ENCODE measurements at places on chromosomes 5 and 9.
A peak's percentile ranks its signal among the peaks of the same experiment; 100 is the strongest.

- peak; percentile 33 for DNase-seq
Observed at GRCh38 chr5:32390819-32391591, 53.5 kb downstream of the ZFR start.

- DNase-seq, result no peak
Observed at GRCh38 chr9:13364271-13365000, 84.9 kb upstream of the MPDZ start.

DNA sequence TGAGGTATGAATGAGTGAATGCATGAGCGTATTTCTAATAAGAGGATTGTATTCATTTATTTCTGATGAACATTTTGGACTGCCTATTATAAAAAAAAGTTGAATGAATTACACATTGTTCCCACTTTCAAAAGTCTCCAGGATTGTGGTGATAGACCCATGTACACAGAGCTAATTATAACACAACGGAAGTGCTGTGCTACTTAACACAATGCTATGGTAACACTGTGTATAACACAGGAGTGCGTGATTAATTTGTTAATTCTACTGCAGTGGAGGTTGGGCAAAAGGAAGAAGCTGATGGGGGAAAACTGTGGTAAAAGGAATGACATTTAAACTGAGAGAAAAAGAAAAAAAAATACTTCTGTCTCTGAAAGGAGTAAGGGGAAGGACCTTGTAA, 147.8 kb upstream of the MEF2C start:
- no peak for DNase-seq

DNA sequence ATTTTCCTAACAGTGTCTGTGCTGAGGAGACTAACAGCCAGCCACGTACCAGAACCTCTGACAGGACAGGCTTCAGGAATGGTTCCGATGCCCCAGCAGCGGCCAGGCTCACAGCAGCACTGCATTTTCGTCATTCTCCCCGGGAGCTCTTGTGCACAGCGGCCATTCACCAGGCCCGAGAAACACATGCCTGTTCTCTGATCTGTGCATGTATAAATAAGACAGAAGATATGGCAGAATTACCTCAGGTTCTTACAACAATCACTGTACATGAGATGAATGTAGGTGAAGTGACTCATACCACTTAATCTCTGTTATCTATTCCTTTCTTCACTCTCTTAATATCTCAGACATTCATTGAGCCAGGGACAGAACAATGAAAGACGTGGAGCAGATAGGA, 143.0 kb downstream of the FBN2 start:
- no peak for DNase-seq

- no peak for DNase-seq
Observed at GRCh38 chr9:138015021-138015829, 137.6 kb downstream of the CACNA1B start.

GRCh38 chr5:135215617-135216470, 181.8 kb upstream of the PITX1 start:
- DNase-seq, result no peak

DNA sequence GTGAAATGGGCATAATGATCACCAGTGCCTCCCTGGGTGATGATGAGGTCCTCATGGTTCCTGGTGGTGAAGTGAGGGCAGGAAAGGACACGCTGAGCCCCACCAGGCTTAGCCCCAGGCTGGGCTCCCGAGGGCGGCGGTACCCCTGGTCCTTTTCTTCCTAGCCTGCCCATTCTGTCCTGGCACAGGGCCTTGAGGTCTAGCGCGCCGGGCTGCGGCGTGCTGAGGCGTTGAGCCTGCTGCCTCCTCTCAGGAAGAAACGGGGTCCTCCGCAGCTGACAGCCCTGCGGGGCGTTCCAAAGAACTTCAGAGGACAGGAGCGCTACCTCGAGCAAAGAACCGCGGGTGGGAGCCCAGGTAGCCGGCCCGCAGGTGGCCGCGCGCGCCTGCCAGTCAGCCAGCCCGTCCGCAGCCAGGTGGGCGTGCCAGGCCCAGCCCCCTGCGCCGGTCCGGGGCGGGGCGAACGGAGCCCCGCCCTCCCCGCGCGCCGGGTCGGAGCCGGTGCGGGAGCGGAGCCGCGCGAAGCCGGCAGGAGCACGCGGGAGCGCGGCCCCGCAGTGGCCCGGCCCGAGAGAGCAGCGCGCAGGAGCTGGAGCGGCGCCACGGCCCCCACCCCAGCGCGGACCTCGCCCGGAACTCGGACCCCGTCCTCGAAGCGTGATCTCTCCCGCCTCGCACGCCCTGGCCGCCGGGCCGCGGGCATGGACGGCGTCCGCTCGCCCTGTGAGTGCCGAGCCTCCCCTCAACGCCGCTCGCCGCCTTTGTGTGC, at the start of gene WNK2:
Gene WNK2, plus strand, starts transcription at position 477 of the 769 bp plus-strand sequence. CDS start 791 bp downstream, outside the sequence.
- peak; percentile 46 for DNase-seq

DNA sequence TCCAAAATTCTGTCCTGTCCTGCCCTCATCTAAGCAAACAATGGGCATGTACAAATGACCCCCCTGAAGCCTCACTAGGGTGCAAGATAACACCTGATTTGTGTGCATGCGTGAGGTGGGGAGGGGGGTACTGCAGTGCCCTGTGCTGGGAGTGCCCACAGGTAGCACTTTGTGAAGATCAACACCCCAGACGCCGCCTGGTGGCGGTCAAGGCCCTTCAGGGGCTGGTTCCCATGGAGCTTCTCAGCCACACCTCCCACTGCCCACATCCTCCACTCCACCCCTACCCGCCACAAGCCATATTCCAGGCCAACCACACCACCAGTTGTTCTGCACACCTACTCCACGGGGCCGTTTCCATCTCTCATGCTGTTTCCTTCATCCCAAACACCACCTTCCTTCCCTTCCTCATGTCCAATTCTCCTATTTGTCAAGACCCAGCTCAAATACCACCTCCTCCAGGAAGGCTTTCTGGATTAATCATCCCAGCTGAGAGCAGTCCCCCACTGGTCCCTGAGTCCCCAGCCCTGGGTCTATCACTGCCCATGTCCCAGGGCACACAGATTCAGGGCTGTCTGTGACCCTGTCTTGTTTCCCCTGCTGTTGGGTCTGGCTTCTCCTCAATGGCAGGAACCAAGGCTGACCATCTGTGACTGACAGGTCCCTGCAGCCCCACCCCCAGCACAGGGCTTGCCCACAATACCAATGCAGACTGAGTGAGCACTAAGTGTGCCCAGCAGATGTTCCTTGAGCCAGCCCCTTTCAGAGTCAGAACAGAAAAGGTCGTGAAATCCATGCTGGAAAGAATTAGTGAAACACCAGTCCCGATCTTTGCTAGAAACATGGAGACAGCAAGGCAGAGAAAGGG, 178.4 kb downstream of the PAX5 start:
- DNase-seq, result peak; percentile 53

DNA sequence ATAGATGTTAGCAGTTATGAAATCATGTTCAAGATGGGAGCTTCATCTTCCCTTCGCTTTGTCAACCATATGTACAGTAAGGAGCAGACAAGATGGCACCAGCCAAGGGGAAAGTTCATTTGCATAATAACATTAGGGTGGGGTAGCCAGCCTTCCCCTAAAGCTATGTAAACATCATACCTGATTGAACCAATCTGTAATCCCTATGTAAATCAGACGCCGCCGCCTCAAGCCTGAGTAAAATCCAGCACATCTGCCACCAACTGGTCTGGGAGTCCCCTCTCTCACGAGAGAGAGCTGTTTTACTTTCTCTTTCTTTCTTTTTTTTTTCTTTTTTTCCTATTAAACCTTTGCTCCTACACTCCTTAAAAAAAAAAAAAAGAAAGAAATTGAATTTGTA, 30.8 kb upstream of the REEP2 start:
- peak; percentile 5 for DNase-seq

GRCh38 chr9:125908136-125908535, 161.0 kb downstream of the PBX3 start:
- DNase-seq, result no peak

GRCh38 chr9:120708526-120709224, 5.6 kb downstream of the MEGF9 start:
- DNase-seq, result no peak

DNA sequence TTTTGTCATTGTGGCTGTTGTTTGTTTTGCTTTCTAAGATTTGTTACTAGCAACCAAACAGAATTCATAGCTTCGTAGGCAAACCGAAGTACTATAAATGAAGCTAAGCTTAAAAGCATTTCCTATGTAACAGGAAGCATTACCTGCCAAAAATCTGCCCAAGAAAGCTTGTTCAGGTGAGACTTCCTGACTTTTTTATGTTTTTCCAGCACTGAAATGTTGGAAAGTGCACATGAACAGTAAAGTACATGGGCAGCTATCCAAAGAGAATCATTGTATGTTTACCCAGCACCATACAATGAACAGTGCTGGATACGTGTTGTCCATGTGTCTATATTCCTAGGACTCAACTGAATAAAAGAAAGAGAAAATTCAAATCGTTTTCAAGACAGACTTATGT, 247.1 kb downstream of the NFIB start:
- DNase-seq, result no peak

- DNase-seq, result no peak
Observed at GRCh38 chr5:54175-54730, 37.7 kb upstream of the PLEKHG4B start.

GRCh38 chr9:134178394-134178767, 14.0 kb upstream of the RNU6ATAC start:
- DNase-seq, result no peak

DNA sequence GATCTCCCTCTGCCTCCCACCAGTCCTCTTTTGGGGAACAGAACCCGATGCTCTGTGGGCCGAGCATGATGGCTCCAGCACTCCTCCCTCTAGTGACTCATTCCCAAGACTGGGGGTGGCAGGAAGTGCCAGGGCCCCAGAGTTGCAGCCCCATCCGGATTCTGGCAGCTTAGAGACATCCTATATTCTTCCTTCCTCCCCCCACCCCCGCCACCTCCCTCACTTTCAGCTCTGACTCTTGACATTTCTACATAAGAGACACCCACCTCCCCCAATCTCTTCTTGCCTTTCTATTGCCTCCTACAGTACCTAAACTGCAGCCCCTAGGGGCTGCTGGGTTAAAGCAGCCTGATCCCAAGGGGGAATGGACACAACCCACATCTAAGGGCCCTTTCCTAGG, 47.1 kb upstream of the MATR3 start:
- DNase-seq, result peak; percentile 43

DNA sequence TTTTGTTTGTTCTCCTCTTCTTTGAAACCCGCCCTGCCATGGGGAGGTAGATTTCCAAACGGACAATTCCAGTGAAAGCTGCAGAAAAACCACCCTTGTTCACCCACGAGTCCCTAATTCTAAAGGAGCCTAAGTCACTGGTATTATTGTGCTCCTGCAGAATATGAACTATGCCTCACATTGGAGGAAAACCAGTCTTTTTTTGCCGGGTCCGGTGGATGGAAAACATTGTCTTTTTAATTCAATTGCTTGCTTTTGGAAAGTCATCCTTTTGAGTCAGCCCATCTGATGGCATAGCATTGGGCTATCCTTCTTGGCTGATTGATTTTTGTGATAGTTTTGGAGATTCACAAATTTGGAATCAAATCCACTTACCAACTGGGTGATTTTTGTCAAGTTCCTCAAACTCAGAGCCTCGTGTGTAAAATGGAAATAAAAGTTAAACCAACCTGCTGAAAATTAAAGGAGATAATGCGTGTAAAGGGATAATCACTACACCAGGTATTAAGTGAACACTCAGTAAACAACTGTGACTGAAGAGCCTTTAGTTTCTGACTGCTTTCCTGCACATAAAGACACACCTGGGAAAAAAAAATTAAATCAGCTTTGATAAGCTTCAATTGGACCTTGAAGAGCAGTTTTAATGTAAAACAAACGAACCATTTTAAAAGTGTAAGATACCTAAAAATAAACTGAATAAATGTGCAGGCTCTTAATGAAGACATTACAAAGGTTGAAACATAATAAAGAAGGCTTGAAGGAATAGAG, 780 bp upstream of the CCNJL start:
- no peak for DNase-seq

DNA sequence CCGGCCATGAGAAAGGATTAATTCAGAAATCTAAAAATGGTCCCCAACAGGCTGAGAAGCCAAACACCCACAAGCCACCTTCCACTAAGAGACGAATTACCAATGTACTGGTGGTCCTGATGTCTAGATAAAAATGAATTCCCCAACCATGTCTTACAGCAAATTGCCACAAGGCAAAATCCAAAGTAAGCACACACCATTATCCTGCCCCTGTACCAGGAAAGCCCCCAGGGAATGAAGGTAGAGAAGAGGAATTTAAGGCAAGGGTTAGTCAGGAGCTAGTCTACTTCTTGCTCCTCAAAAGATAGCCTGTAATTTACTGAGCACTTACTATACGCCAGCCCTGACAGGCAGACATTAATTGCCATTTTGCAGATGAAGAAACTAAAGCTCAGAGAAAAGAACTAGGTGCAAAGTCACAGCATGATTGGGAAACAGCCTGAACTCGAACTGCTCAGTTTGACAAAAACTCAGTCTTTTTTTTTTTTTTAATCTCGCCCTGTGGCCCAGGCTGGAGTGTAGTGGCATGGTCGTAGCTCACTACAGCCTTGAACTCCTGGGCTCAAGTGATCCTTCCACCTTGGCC, 64.3 kb downstream of the RAPGEF1 start:
- DNase-seq, result no peak

- DNase-seq, result peak; percentile 18
Observed at GRCh38 chr9:79572032-79572607, 355 bp downstream of the TLE4 start.

DNA sequence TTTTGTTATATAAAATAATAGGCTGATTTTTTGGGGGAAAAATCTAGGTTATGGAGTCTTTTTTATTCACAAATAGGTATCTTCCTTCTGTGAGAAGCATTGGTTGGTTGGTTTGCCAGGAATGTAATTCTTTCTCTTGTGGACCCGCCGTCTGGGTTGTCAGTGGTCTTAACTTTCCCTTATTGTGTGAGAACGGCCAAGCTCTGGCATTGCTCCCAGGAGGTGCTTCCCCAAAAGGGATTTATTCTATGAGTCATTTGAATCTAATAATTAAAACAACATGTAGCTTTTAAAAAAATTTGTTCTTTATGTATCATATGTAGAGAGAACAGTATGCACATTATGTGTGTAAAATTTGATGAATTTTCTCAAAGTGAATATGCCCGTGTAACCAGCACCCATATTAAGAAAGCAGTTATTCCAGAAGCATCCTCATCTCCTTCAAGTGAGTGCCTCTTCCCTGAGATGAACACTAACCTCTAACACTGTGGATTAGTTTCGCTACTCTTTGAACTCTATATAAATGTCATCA, 114.4 kb downstream of the MAST4 start:
- no peak for DNase-seq

DNA sequence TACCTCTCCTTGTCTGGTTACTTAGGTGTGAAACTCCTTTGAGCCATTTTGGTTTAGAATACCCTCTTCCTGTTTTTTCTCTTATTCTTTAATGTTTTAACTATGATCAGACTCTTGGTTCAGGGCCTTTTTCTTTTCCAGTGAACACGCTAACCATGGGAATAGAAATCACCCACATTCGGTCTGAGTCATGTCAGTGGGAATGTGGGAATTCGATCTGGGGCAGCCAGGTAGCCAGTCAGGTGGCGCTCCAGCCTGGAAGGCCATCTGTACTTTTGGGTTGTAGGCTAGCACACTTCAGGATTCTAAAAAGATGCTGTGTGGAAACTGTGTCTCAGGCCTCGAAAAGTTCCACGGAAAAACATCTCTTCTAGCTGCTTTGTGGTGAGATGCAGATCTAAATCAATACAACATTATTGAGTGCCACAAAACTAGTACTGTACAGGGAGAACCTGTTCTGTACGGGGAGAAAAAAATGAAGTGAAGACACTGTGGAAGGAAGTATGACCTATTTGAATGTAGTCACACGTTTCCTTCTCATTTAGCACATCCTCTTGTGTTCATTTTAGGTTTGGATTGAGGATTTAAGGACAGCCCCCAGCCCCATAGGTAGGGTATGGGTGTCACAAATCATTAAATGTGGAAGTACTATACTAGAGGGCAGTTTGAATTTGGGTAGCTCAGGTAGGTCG, 36.4 kb downstream of the SNX30 start:
- no peak for DNase-seq
